ENCODE measurements at places on chromosomes 5 and 9.

DNA sequence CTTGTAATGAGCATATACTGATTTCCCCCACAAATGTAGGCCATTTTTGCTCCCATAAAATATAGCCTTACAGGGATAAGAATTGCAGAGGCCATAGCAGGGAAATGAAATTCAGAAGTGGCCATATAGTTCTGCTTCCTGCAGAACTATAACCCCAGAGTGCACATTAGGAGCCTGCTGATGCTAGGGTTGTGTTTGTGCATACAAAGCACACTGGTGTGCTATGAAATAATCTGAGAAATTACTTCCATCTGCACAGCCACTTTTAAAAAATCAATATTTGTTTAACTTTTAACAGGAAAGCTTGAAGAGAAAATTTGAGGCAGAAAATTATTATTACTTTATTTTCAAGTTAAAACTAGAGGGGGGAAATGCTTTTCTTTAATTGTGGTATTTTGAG lies 380.3 kb downstream of the MRPS30 start:
- DNase-seq = no peak

DNA sequence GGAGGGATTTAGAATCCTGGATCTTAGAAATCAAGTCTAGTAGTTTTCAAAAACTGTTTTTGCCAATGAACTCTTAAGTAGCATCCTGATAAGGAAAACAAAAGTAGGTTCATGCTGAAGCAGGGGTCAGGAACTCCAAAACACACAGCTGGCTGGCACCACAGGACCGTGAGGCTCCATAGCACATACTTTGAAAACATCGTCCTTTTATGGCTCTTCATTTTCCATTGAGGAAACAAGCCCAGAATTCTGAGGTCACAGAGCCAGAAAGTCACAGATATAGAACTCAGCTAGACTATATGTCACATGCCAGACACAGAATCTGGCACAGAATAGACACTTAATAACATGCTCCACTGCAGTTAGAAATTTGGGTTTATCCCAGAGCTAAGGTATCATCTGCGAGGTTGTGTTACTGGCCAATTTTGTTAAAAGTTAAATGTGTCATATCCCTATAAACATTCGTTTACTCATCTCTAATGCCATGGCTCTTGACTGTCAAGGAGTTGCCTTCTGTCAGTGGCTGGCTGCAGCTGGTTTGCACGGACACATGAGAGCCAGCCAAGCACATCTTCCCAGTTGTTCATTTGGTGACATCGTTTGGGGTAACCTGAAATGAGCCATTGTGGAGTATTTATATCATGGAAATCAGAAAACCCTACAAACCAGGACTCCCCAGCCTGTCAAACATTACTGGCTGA lies 58.8 kb downstream of the FAM78A start:
- no peak for DNase-seq

DNA sequence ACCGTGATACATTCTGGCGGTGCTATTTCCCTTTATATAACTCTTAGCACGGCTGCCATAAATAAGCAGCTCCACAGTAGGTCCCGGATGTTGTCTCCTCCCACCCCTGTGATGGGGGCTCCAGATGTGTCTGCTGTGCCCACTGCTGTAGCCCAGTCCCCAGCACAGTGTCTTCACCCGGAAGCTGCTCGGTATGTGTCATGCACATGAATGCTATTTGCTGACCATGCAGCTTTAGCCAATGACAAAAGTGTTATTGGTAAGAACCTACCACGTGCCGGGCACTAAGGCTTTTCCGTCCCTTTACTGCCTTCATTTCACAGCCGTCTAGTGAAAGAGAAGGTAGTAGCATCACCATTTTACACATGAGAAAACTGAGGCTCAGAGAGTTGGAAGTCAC lies 20.2 kb downstream of the HRH2 start:
- no peak for DNase-seq

DNA sequence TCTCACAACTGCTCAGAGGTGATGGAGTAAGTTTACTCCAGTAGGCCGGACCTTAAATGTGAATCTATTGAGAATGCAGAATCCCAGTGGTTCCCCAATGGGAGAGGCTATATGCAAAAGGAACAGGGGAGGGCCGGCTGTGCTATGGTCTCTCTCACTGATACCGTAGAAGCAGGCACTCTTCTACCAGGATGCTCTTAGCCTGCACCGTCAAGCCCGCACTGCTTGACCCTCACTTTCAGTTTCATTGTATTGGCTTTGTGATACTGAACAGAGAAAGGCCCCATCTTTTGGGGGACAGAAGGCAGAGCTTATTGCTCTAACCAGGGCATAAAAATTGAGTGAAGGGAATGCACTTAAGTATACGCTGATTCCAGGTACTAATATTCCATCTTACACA lies 615.0 kb upstream of the RGMB start:
- no peak for DNase-seq

GRCh38 chr9:129736334-129736733 lies 16.5 kb downstream of the PTGES start:
- no peak for DNase-seq

GRCh38 chr9:36847781-36848673 lies 186.0 kb downstream of the PAX5 start:
- no peak for DNase-seq

DNA sequence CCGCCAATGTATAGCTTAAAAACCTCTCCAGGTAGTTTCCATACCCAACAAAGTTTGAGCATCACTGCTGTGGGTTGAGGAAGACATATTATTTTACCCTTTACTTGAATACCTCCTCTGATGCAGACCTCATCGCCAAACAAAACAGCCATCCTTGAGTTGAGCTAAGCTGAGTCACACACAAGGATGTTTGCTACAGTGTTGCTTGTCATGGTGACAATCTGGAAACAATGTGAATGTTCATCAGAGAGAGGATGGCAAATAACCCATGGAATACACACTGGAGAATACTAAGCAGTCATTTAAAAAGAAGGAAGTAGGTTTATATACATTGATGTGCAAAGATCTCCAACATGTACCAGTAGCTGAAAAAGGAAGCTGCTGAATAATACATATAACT lies 41.1 kb upstream of the TCF7 start:
- DNase-seq = peak; percentile 39

GRCh38 chr5:150590979-150591695 lies 49.3 kb upstream of the SYNPO start:
- DNase-seq = no peak

DNA sequence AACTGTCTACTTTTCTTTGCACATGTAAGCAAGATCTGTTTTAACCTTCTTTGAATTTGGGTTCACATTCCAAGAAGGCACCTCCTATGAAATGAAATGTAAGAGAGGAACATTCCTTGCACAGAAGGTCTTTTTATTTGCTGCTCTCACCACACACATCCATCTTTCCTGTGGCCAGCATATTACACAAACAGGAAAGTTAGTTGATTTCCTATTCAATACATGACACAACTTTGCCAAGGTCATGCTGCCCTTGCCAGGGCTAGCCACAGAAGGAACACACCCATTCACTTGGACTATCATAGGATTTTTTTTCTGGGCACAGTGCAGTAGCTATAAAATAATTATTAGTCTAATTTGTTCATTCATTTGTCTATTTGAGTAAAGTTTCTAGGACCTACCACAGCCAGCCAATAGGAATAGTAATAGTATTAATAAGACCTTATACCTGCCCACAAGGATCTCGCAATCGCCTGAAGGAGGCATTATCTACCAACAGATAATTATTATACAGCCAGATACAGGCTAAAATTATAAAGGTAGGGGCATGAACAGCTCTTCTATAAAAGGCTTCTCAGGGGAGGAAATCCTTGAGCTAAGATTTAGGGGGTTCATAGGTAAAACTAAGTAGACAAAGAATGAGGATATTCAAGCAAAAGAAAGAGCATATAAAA lies 78.1 kb upstream of the NREP start:
- peak; percentile 64 for DNase-seq

GRCh38 chr9:91222457-91222856 lies 139.3 kb downstream of the AUH start:
- DNase-seq = no peak

- no peak for DNase-seq
Measured at GRCh38 chr9:97179616-97180015, 127.8 kb upstream of the CCDC180 start.

GRCh38 chr9:129258124-129258822 lies 80.2 kb upstream of the IER5L start:
- DNase-seq = peak; percentile 79

GRCh38 chr5:59092758-59093157 lies 509.9 kb downstream of the RAB3C start:
- DNase-seq = peak; percentile 31

DNA sequence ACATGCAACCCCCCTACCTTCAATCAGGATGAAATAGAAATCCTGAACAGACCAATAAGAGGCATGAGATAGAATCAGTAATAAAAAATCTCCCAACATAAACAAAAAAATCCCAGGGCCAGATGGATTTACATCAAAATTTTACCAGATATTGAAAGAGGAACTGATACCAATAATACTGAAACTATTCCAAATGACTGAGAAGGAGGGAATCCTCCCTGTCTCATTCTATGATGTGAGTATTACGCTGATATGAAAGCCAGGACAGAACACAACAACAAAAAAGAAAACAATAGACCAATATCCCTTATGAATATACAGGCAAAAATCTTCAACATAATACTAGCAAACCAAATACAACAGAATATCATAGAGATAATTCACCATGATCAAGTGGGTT lies 109.0 kb upstream of the SMC2 start:
- no peak for DNase-seq

DNA sequence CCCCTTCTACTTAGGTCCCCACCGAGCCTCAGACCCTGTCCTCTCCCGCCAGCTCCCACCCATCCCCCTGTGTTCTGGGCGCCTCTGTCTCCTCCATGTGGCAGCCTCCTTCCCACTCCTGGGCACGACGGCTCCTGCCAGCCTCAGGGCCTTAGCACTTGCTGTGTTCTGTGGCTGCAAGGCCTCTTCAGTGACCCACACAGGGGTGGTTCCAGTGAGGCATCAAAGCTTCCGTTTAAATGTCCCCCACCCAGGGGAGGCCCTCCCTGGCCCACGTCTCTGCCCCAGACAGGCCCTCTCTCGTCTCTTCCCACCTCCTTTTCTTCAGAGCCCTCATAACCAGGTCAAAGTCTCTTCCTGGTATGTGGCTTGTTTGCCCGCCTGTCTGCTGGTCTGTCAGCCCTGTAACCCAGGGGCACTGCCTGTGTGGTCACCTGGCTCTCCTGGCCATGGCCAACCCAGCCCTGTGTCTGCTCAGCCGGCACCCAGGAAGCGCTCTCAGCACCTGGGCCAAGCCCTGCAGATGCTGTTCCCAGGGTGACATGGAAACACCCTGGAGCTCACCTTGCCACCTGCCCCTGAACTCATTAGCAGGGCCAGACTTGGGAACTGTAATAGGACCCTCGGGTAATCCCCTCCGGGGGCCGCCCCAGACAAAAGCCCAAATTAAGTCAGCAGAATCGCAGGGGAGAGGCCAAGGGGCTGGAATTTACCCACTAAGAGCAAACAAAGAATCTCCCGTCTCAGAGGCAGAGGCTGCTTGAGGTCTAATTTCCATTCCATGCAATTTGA lies 33.7 kb downstream of the LHX3 start:
- DNase-seq = no peak

DNA sequence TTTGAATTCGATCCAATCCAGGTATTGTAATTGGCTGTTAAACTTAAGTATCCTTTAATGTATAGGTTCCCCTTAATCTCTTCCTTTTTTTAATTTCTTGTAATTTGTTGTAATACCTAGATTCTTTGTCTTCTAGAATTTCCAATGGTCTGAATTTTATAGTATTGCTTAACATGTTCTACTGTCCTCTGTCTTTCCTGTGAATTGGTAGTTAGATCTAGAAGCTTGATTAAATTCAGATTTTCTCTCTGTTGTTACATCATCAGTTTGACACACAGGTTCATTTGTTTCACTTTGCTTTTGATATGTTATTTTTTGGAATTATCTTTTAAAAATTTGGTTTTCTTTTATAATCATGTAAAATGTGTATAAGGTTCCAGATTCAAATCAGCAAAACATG lies 13.8 kb downstream of the ZCCHC7 start:
- DNase-seq = no peak

GRCh38 chr5:175718401-175719108 lies 60.7 kb downstream of the HRH2 start:
- peak; percentile 6 for DNase-seq

- DNase-seq = no peak
Measured at GRCh38 chr5:103927739-103928138, 365.1 kb upstream of the NUDT12 start.

DNA sequence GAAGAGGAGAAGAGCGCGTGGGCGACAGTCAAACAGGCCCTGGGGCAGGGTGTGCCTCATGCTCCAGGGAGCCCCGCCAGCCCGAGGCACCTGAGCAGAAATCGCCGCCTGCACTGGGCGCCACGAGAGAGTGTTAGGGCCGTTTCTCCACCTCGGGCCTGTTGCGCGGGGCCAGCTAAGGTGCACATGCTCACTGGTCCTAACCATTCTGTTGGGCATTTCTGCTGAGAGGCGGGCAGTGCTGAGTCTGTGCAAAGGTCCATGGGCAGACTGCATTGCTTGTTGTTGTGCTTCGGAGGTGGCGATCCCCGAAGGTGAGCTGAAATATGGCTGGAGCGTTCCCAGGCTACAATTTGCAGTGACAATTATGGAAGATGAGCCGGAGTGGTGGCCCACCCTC lies 367.8 kb upstream of the SPATA31A5 start:
- DNase-seq = no peak

All from fibroblast of the aortic adventitia (primary cell).